ENCODE measurements at places on chromosomes 2 and 18.

DNA sequence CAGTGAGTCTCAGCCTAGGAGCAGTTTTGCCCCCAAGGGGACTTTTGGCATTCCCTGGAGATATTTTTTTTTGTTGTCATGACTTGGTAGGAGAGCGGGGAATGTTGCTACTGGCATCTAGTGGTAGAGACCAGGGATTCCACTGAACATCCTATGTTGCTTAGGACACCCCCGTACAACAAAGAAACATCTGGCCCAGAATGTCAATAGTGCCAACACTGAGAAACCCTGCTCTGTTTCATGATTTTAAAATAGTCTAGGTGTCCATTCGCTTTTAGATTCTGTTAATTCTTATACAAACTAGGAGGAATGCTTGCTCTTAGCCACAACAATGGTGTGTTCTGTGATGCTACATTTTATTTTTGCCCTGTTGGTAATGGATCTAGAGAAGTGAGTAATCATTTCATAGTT lies 225.8 kb upstream of the SIX3 start:
- DNase-seq: peak; percentile 49

GRCh38 chr2:45654250-45654649 lies 2.8 kb downstream of the PRKCE start:
- DNase-seq: no peak

DNA sequence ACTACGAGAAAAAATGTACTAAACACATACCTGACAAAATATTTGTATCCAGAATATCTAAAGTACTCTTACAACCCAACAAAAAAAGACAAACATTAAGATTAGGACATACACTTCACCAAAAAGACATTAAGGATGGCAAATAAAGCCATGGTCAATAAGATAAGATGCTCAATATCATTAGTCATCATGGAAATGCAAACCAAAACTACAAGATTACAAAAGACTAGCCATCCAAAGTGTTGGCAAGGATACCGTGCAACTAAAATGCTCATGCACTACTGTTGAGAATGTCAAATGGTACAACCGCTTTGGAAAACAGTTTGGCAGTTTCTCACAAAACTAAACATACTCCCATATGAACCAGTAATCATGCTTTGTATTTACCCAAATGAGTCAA lies 29.7 kb downstream of the MAP3K2 start:
- no peak for DNase-seq

DNA sequence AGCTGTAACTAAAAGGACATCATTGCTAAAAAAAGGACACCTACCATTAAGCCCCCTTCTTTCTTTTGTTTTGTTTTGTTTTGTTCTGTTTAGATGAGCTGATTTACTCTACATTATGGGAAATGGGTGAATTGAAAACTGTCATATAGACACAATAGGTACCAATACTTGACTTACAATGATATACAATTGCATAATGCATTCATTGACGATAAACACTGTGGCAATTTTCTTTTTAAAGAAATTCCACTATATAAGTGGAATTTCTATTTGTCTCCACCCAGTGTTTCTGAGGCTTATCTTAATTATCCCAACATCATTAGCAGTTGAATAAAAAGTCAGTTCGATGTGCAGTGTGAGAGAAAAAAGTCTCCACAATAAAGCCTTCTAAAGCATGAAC lies 282.1 kb downstream of the BCL2 start:
- DNase-seq: no peak

DNA sequence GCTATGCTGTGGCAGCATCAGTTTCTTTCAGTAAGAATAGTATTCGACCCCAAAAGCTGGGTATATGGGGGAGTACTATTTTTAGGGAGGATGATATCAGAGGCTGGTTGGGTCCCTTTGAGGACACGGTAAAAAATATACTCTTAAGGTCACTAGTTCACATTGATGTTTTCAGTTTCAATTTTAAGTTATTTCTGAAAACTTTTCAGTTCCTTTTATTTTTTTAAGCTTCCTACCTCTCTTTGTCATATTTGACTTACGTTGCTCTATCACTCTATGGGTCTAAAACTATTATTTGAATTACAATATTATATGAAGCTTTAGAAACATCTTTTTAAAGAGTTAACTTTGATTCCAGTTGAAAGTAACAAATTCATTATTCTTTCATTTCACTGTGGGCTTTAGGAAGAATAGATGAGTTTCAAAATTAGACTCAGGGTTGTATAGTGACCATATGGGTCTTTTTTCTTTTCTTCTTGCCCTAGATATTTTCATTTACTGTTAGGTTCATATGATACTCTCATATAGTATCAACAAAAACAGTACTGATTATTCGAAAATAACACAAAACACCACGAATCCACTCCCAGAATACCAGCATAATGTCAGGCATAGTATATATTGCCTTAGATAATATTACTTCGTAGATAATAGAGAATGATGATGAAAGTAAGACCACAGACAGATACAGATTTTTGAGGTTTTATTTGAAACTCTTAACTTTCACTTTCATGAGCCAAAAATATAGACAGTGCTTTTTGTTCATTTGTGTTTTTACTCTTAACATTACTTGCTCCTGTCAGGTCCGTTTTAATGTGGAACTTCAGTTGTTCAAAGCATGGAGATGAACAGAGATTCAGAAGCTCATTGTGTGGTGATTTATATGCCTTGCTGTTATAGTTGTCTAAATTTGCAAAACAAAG lies 9.8 kb downstream of the RMDN2 start:
- no peak for DNase-seq

- no peak for DNase-seq
Measured at GRCh38 chr2:162018530-162018929, 55.5 kb downstream of the DPP4 start.

GRCh38 chr2:39380525-39381150 lies 56.4 kb downstream of the MAP4K3 start:
- no peak for DNase-seq

DNA sequence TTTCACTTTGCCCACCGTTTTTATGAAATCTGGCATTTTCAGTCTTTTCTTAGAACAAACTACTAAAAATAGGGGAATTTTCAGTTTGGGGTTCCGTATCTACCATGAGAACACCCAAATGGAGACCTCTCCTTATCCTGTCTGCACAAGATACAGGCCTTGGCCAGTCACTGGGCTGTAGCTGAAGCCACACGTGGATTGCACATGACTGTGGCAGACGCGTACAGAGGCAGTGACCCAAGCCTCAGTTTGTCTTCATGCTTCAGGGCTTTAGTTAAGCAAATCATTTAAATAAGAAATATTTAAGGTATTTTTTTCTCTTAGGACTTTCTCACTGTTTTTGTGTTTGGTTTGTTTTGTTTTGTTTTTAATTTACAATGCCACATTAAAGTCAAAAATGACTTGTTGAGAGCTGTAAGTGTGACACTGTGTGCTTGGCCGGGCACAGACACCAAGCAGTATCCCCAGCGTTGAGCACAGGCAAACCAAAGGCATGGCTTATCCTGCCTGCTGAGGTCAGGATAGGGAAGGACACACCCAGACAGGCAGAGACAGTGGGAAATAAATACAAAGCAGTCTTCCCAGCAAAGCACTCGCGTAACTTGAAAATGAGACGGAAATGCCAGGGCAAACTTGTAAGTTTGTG lies 53.3 kb downstream of the TRAPPC12 start:
- no peak for DNase-seq

GRCh38 chr2:200596774-200597570 lies 11.2 kb downstream of the AOX1 start:
- no peak for DNase-seq

- DNase-seq: no peak
Measured at GRCh38 chr2:147660680-147661079, 184.1 kb upstream of the ACVR2A start.

- no peak for DNase-seq
Measured at GRCh38 chr2:28662468-28663181, 89.0 kb upstream of the PPP1CB start.

DNA sequence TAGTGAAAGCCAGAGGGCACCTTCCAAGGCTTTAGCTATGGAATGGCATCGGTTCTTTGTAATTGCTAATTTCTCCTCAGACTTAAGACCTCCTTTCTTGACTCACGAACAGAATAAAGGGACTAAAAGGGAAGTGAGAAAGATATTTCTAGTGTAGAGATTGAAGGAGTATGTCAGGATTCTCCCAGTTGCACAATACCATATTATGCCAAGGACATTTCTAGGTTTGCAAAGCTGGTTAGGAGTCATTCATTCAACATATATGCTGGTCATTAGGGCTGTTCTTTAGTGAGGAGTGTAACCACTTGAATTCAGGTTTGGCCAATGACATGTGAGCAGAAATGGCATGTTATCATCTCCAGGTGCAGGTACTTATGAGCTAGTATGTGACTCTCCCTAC lies 7.4 kb downstream of the REEP1 start:
- no peak for DNase-seq

DNA sequence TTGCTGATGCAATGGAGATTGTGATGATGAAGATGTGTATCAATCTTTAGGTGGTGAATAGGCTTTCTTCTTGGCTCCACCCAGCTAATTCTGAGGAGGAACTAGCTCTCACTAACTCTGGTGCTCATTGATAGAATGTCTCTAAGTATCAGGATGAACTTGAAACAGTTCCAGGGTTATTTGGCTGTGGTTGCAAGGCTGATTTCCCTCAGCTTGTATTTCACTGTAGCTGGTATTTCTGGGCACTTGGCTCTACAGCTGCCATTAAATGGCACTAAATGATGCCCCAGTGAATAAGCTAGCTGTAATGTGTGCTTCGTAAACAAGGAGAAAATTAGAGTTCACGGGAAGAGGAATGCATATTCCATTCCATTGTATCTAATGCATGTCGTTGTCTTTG lies 241.2 kb downstream of the RPIA start:
- DNase-seq: no peak

DNA sequence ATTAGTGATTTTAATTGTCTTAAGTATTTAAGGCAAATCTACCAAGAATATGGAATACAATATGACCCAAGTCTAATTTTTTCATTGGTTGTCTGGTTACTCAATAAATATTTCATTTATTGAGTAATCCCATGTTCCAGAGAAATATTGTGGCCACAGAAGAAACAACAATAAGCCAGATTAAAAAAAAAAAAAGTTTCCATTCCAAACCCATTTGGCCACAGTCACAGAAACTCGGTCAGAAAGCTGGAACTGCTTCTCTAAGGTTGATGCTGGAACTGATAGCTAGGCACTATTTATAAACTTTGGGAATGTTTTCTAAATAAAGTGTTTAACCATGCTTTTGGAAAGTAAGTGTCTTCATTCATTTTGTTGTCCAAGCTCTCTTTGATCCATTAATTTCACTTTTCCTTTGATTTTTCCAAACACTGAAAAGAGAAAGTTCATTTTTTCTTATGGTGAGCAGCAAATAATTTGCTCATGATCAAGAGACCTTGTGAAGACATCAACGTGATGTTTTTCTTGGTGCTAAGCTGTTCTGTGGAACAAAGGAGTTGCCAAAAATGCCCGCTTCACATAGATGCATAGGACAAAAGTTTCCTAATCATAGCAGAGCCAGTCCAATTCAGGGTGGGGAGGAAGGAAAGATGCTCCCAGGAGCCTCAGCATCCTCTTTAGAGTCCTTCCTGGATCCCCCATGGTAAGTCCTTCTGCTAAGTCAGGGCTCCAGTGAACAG lies 72.1 kb upstream of the CCBE1 start:
- no peak for DNase-seq

GRCh38 chr2:105804266-105804665 lies 59.6 kb downstream of the NCK2 start:
- DNase-seq: peak; percentile 43

DNA sequence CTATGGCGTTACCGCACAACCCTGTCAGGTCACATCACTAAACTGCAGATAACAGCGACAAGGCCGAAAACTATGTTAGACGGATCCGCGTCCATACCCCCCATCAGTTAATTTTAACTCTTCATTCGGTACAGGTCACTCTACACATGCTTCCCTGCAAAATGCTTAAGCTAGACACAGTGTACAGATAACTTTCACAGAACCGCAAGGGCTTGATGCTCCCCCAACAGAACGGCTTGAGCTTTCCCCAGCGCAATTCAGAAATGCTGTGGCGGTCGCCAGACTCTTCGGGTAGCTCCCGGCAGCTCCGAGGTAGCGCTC lies 283 bp upstream of the RBBP8 start:
- DNase-seq: no peak

GRCh38 chr18:3985664-3986063 lies 469.4 kb downstream of the DLGAP1 start:
- no peak for DNase-seq

DNA sequence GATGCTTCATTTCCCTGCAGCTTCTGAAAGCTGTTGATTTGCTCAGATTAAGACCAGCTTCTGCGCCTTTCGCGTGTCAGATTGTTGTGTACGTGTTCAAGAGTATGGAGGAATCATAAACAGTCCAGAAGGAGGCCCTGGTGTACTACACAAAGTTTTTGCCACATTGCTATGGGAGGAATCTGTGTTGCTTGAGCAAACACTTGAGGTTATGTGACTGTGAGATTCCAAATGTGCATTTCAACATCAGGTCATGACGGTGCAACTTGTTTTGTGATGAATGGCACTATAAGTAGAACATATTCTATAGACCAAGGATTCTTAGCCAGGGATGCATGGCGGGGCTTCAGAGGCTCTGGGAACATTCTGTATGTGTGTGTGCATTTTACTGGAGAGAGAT lies 35.0 kb downstream of the SRSF7 start:
- DNase-seq: no peak

DNA sequence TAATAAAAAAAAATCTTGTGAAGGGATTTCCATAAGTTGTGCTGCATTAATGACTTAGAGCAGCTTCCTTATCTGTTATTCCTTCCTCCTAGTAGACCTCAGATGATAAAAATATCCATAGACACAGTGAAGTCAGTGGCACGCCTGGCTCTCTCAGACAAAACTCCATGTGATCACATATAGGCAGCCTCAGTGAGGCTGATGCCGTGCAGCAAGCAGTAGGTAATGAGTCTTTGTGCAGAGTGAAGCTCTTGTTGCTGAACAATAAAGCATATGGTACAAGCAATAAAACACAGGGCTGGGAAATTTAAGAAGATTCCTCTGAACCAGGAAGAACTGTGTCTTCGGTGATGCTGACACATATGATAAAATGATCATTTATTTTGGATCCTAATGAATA lies 102.7 kb downstream of the CSRNP3 start:
- peak; percentile 65 for DNase-seq

DNA sequence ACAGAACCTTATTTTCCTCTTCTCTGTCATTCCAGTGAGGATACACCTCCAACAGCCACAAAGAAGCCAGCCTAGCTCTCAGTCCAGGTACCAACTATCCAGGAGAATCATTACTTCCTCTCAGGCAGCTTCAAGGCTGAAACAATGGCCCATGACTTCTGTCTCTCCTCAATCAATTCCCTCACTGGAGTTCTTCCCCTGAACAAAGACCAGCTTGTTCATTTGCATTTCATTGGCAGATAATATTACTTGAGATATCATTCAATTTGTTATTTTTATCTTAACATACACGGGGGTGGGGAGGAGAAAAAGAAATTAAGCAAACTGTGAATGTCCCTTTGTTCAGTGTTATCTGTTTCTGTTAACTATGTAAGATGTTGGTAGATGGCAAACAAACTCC lies 44.0 kb downstream of the CCDC141 start:
- no peak for DNase-seq

GRCh38 chr2:192886636-192887035 lies 691.9 kb upstream of the TMEFF2 start:
- no peak for DNase-seq

- no peak for DNase-seq
Measured at GRCh38 chr2:150472511-150472899, 15.0 kb downstream of the RND3 start.

GRCh38 chr2:12155303-12156051 lies 409.0 kb downstream of the LPIN1 start:
- no peak for DNase-seq
